Bronchus fibroblast of lung (primary cell): ENCODE measurements at places on chromosomes 5 and 9. TPM values are rescaled to one million over a fixed set of nuclear protein-coding genes. Genes with fewer than 3 reads are reported as not detected.

Gene IGFBPL1
- 0.34 TPM in 1 of 2 replicates, not detected in the other for total RNA-seq

Gene MTX3
- total RNA-seq = 4.9 and 6.2 TPM in 2 replicates

Gene FOXD4L3
- not detected in 2 replicates for total RNA-seq

Gene CDC20B
- total RNA-seq = not detected in 2 replicates

Gene GABRA1
- total RNA-seq = not detected in 2 replicates

Gene TAF11L10
- not detected in 2 replicates for total RNA-seq

Gene ADAMTS16
- total RNA-seq = 0.30 and 0.50 TPM in 2 replicates

Gene PAEP
- total RNA-seq = not detected in 2 replicates

Gene ADAMTS2
- total RNA-seq = 28.1 and 37.0 TPM in 2 replicates

Gene NDUFS4
- total RNA-seq = 125 TPM in 2 replicates

Gene NR4A3
- total RNA-seq = under 0.01 and 0.15 TPM in 2 replicates

Gene CAVIN4
- 0.15 and 0.17 TPM in 2 replicates for total RNA-seq
